ENCODE measurements at places on chromosomes 7 and 10.

DNA sequence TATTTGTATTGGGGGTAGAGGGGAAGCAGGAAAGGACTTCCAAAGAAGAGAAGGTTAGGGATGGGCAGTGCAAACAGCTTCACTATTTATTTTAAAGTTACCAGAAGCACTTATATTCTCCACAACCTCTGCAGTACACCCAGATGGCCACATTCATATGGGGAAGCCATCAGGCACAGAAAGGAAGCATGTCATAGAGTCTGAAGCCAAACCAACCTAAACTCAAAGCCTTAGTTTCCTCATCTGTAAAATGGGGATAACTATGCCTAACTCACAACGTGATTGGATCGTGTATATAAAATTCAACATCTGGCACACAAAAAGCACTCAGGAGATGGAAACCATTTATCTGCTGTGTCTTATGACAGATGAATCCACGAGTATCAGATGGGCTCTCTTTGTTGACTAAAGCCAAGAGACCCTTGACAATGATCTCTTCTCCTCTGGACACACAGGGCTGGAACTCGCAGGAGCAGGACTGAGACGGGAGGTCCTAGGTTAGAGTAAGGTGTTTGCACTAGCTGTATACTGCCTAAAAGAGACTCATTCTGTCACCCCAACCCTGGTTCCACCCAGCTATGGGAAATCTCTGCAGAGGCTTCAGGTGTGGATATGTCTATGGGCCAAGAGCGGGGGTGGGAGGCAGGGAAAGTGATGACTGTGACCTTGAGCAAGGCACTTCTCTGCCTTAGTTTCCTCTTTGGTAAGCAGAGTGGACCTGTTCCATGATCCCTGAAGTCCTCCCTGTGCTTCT lies 1.8 kb downstream of the KIAA1549 start:
- DNase-seq = no peak

GRCh38 chr7:17472939-17473338 lies 174.5 kb downstream of the AHR start:
- no peak for DNase-seq

- no peak for DNase-seq
Observed at GRCh38 chr7:1738511-1738910, 68.4 kb downstream of the ELFN1 start.

DNA sequence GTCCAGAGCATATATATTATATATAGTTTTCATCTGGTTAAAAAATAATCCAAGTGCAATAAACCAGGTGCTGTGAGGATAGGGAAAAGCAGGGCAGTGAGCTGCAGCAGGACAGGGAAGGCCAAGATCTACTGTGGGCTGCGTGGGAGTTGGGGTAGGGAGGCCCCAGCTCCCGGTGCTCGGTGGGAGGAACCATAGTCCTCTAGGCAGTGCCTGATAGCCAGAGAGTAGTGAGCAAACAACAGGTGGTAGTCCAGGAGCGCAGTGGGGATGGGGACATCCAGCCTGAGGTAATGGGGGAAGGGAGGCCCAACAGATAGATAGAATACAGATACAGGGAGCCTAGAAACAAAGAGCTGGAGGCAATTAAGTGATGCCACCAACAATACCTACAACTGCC lies 4.1 kb upstream of the BMPR1A start:
- DNase-seq = no peak

DNA sequence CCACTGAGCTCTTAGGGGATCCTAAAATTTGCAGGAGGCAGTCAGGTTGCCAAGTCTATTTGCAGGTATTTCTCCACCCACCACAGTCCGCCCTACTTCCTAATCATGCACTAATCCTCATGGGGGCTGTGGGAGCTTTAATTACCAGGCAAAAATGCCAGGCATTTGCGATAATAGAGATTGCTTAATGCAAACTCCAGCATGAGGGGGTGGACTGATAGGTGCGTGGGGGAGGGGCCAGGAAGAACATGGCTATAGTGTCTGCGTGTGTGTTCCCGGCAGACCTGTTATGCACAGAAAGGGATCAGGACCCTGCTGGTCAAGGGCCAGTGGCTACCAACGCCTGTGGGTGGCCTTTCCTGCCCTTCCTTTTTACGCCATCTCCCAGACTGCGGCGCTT lies 15.6 kb upstream of the AQP1 start:
- no peak for DNase-seq

DNA sequence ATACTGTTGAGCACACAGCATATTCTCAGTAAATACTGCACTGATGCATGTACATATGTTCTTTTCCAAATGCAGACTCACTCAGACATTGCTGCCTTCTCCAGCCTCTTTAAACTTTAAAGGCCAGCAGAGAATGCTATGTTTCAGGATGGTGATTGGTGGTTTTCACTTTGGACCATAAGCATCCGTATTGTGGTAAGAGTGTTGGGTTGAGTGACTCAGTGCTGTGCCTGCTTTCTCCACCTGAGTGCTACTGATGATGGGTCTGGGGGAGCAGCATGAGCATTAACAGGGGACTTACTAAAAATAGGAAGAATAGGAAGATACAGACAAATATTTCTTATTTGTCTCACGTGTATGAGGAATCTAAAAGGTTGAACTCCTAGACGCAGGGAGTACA lies 56.3 kb upstream of the ZNF92 start:
- DNase-seq = no peak

Data from fibroblast of lung (primary cell).